ENCODE measurements at places on chromosomes 7 and 10. TPM values are rescaled to one million over a fixed set of nuclear protein-coding genes. Genes with fewer than 3 reads are reported as not detected.

The NCAPG2 gene
- 4.8 TPM for total RNA-seq

The AKR1C1 gene
- total RNA-seq, result 14.4 TPM

The KCP gene
- 0.44 TPM for total RNA-seq

The SFTPD gene
- not detected for total RNA-seq

The C10orf67 gene
- total RNA-seq, result 0.22 TPM

The TMEM139 gene
- total RNA-seq, result not detected

The GBF1 gene
- 74.6 TPM for total RNA-seq

The MINPP1 gene
- total RNA-seq, result 53.0 TPM

The SPDYE8 gene
- not detected for total RNA-seq

The HYAL4 gene
- 1.3 TPM for total RNA-seq

The CDK6 gene
- total RNA-seq, result 90.2 TPM

The LAMB1 gene
- 409 TPM for total RNA-seq

The OPN1SW gene
- not detected for total RNA-seq

The SPRN gene
- under 0.01 TPM for total RNA-seq

The IL15RA gene
- 11.2 TPM for total RNA-seq

The LRRN3 gene
- total RNA-seq, result 3.7 TPM

The NYAP1 gene
- total RNA-seq, result 0.72 TPM

The NPTX2 gene
- 4.3 TPM for total RNA-seq

The RELN gene
- total RNA-seq, result 0.14 TPM

The GHRHR gene
- not detected for total RNA-seq

The ASAH2 gene
- 0.72 TPM for total RNA-seq

The CCDC3 gene
- total RNA-seq, result under 0.01 TPM

The FKBP6 gene
- total RNA-seq, result not detected

The MYPN gene
- total RNA-seq, result 1.3 TPM

The LRRC18 gene
- not detected for total RNA-seq

The CCDC71L gene
- 31.5 TPM for total RNA-seq

The ARHGEF35 gene
- 1.1 TPM for total RNA-seq

The MNX1 gene
- total RNA-seq, result not detected

The PRSS2 gene
- not detected for total RNA-seq

The CLRN3 gene
- not detected for total RNA-seq

The TAS2R41 gene
- 0.29 TPM for total RNA-seq

All from placental pericyte (primary cell).